ENCODE measurements at places on chromosomes 4 and X.

DNA sequence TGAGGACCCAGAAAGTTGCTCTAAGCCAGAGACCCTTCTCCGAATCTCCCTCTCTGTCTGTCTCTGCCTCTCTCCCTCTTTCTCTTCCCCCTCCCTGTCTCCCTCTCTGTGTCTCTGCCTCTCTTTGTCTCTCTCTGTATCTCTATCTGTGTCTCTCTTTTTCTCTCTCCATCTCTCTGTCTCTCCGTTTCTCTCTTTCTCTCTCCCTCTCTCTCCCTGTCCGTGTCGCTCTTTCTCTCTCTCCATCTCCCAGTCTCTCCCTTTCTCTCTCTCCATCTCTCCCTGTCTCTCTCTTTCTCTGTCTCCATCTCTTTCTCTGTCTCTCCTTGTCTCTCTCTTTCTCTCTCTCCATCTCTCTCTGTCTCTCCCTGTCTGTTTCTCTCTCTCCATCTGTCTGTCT, 2.6 kb upstream of the SHOX start:
- no peak for DNase-seq

DNA sequence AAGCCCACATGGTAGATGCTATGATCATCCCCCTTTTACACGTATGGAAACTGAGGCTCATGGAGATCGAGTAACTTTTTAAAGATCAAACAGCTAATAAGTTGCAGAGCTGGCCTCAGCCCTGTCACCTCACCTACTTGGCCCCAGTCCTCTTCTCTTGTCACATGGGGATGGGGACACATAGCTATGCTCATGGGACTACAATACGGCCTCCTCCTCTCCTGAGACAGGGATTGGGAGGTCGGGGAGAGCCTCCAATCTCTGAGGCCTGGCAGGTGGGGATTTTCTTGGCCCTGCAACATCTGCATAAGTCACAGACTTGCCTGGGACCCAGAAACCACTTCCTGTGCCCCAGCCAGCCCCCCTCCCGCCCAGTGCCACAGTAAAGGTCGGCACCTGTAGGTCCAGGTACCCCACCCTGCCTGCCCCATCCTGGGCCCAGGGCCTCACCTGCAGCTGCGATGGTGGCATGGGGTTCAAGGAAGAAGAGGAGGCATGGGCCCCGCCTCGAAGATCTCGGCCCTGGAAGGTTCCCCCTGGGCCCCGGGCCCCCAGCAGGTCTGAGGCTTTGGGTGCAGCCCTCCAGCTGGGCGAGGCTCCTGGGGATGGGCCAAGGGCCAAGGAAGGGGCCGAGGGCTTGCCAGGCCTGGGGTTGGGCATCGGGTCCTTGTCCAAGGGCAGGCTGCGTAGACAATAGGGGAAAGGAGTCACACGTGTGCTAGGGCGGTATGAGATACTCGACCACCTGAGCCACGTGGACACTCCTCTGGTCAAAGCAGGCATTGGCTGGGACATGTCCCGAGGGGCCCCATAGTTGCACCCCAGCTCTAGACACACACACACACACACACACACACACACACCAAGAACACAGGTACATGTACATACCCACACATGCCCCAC, 6.4 kb downstream of the FOXP3 start:
- no peak for DNase-seq

DNA sequence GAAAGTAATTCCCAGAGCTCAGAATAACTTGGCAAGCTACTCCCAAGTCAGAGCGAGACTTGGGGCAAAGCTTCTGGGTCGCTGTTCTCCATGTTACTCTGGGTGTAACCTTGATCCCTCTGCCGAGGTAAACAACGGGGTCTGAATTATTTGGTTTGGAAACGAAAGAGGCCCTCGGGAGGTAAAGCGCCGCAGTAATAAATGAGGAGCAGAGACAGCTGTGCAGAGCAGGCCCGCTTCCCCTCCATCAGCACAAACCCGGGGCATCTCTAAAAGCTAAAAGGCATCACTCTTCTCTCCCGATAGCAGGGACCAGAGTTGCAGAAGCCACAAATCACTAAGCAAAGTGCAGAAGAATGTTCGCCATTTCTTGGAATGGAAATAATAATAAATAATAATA, 561.5 kb downstream of the BCOR start:
- no peak for DNase-seq

- DNase-seq = no peak
Measured at GRCh38 chr4:141356321-141356962, 135.7 kb downstream of the ZNF330 start.

- no peak for DNase-seq
Measured at GRCh38 chr4:110085131-110085530, 113.3 kb downstream of the ELOVL6 start.
